Activated naive CD4-positive, alpha-beta T cell (primary cell): ENCODE measurements at places on chromosomes 1 and 21.

DNA sequence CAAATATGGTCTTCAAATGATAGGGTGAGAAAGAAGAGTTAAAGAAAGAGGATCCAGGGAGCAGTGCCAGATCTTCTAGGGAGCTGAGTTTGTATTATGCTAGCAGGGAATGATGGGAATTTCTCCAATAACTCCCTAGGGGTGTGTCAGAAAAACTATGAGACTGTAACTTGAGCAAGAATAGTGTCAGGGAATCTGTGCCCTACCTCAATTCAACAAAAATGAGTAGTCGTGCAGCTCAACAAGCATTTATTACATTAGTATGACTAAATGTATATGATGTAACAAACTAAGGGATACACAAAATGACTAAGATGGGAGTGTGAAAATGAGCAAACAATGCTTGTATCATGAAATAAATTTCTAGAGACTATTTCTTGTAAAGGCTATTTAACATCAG, 24.2 kb downstream of the SPAG17 start:
- DNase-seq: no peak

DNA sequence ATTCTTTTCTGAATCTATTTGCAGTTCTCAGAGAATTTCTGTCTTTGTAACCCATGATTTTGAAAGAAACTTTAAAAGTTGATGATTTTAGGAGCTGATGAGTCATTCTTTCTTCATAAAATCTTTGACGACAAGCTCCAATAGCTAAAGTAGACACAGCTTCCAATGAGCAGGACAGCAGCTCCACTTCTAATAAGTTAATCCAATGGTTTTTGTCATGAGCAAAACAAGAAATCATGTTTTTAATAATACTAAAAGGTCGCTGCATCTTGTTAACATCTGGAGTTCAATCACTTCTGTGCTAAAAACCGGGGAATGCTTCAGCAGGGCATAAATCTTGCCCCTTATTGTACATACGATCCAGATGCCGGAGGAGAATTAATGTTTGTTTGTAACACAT, 48.9 kb upstream of the GORAB start:
- DNase-seq: no peak

DNA sequence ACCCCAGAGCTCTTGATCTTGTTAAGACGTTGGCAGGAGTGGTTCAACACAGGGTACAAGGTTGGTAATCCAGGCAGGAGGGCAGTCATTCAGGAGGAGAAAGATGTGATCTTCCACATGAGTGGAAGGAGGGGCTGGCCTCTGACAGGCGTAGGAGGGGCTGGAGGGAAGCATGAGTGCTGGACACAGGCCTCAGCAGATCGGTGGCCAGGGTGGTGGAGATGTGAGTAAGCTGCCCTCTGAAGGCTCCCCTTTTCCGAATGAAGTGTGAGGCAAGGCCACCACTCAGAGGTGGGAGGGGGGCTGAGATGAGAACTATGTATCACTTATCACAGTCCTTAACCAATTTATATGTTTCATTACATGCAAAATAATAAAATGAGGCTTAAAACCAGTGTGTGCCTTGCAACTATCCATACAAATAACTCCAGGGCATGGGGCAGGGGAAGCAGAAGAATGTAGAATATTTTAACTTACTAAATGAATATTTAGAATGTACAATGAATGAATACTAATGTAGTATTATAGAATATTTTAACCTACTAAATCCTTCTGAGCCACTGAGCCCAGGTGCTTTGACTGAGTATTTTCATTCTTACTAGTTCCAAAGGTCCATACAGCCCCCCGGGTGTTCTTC, 103.5 kb upstream of the TLR5 start:
- no peak for DNase-seq

- no peak for DNase-seq
Observed at GRCh38 chr1:19744335-19744743, 55.4 kb downstream of the TMCO4 start.

DNA sequence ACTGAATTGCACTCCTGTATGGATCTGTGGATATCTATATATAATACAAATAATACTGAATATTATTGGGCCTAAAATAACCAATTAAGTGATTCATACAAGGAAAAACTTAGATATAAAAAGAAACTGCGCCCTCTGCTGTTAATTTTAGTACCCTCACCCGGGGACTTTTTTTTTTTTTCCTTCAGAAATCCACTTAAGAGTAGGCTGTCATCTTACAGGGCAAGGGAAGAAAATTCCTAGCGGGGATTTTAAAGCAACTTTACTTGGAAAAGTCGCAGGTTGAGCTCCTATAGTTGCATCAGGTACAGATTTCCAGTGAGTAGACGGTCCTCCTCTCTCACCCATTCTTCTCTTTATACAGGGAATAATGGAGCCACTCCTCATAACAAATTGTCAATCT, 1.3 kb downstream of the NTNG1 start:
- DNase-seq: no peak

- no peak for DNase-seq
Observed at GRCh38 chr1:91031081-91031480, 9.2 kb upstream of the ZNF644 start.

DNA sequence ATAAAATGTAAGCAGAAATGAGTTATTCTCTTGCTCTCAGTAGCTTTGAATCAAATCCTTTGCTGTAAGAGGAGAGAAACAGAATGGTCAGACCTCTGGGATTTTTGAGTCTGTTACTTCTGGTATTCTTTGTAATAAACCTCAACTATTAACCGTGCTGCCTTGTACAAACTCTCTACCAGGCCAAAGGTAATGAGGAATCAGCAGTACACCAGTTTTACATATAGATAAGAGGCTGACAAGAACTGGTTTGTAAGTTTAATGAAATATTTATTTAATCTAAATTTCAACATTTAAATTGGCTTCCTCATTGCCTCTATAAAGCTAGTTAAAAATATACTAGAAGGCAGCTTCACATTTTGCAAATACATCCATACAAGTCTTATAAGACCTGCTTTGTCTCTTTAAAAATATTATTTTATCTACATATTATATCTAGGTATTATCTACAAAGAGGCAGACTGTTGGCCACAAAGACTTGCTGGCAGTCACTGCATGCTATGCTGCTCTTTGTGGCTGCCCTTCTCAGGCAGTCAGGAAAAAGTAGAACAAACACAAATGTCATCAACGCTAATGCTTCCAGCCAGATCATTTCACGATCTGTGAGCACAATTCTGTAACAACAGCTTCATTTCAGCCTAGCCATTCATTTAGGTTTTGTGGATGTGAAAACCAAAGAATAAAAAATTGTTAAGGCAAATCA, 173.0 kb downstream of the GABPA start:
- DNase-seq: no peak

- no peak for DNase-seq
Observed at GRCh38 chr1:208324005-208324404, 79.8 kb upstream of the PLXNA2 start.

GRCh38 chr21:30426731-30427130, 1.0 kb upstream of the KRTAP13-3 start:
- no peak for DNase-seq

DNA sequence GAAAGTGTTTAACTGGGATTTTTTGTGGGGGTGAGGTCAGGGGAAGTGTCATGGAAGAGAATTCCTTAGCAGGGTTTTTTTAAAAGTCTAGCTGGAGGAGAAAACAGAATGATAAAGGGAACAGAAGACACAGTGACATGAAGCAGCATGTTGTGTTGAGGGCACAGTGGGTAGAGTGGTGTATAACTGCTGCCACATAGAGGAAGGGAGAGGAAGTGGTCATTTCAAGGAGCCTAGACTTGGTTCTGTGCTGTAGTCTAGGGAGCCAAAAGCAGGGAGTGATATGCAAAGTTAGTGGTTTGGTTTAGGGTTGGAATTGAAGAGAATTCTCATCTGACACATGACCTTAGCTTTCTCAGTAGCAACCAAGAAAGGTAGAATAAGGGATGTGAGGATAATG, 10.2 kb downstream of the EEIG2 start:
- no peak for DNase-seq

- no peak for DNase-seq
Observed at GRCh38 chr21:29389136-29389535, 90.4 kb downstream of the BACH1 start.

GRCh38 chr1:150596095-150596892, 16.9 kb upstream of the MCL1 start:
- no peak for DNase-seq

DNA sequence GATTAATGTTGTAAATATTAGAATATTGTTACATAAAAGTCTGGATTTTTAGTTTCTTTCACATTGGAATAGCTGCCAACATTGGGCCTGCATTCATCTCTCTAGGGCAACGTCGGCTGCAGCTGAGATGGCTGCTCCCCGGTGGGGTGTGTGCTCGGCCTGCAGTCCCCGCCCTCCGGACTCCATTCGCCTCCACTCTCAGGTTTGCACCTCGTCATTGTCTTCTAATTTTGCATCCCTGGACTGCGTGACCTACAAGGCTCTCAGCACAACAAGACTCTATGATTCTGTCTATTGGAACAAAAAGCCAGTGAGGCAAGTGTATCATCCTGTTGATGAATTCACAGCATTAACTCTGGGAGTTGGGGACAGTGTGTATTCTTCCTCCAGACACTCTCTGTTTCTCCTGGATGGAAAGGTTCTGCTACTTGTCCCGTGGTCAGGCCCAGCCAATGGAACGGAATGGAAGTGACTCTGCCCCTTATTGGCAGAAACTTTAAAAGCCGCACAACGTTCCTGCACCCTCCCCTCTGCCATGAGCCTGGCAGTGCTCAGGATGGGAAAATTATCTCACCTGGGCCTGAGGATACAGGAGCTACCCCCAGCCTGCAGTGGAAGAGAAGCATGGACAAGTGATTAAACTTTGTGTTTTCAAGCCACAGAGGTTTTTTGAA, 105.0 kb upstream of the SAMD11 start:
- DNase-seq: no peak

DNA sequence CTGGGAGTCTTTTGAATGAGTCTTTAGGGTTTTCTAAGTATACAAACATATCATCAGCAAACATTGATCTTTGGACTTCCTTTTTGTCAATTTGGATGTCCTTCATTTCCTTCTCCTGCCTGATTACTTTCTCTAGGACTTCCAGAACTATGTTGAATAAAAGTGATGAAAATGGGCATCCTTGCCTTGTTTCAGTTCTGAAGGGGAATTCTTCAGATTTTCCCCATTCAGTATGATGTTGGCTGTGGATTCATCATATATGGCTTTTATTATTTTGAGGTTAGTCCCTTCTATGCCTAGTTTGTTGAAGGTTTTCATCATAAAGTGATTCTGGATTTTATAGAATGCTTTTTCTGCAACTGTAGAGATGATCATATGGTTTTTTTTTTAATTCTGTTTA, 42.0 kb downstream of the KMO start:
- DNase-seq: no peak

- no peak for DNase-seq
Observed at GRCh38 chr1:19038096-19038495, 81.6 kb upstream of the IFFO2 start.

- DNase-seq: peak; percentile 18
Observed at GRCh38 chr1:116574581-116575291, 3.9 kb upstream of the CD58 start.

- DNase-seq: no peak
Observed at GRCh38 chr1:53575955-53576320, 116.7 kb downstream of the DMRTB1 start.

GRCh38 chr1:154717528-154717924, 109.5 kb upstream of the ADAR start:
- no peak for DNase-seq

DNA sequence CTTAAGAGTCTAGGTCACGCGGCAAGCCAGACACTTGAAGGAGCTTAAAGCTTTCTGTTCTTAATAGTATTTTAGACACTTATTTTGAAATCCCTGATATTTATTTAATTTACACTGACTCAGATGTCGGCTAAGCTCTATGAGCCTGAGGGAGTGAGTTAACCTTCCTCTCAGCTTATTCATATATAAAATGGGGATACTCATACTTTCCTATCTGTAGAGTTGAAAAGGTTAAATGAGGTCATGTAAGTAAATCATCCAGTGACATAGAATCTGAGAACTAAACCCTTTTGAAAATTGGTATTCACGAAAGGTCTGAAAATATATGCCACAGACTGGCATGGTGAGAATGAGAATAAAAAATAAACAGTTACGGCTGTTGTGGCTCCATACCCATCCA, 1.4 kb upstream of the GPR161 start:
- no peak for DNase-seq

DNA sequence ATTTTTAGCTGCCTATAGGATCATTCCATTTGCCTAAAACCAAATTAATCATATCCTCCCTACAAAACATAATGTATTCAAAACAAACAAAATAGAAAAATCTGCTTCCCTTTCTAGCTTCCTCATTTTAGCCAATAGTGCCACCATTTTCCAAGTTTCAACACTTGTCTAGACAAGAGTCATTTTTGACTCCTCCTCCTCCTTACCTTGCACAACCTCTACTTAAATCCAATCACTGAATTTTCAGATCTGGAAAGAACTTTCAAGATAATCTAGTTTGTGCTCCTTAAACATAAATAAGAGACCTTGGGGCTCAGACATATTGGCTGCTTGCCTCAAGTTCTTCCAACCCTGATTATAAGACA, 7.4 kb downstream of the STX6 start:
- no peak for DNase-seq

DNA sequence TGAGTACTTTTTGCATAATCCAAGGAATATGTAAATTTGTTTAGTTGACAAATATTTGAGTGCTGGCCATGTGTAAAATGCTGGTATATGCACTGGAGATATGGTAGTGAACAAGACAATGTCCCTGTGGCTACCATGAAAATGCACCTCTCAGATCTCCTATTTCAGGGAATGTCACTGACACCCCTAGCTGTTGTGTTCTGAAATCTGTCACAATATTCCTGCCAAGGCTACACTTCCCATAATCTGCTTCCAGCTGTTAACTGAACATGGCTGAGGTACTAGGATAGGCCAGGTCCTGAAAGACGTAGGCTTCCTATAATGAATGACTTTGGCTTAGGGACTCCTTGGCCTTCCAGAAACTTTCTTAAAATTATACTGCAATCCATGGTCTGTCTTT, 197.8 kb downstream of the ZNF648 start:
- no peak for DNase-seq

GRCh38 chr1:154404984-154405746, at the start of gene IL6R:
Gene IL6R (plus strand): TSS chr1:154405343. CDS start chr1:154405630, 287 bp downstream.
- DNase-seq: peak; percentile 26

DNA sequence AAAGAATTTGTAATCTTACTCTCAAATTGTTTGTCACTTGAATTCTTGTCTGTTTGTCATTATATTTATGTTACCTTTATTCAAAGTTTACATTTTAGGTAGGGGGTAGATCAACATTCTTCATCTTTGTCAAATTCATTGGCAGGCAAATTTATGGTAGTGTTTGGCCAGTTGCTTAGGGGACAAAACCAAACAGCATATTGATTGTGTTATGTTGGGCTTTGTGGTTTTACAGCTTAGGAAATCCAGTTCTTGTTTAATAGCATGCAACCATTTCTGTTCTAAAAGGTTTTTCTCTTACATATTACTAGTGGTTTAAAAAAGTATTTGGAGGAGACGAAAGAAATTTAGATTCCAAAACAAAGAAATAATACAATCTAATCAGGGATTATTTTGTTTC, 91.4 kb downstream of the HMCN1 start:
- no peak for DNase-seq

GRCh38 chr1:55504306-55504731, 289.2 kb upstream of the USP24 start:
- no peak for DNase-seq

GRCh38 chr1:184860535-184860934, 105.9 kb upstream of the EDEM3 start:
- DNase-seq: no peak

GRCh38 chr1:10962483-10962882, 50.0 kb upstream of the TARDBP start:
- DNase-seq: no peak
